Activated T-helper 1 cell treated with anti-CD3 and anti-CD28 coated beads, Interleukin-2, amount 50 U/mL, for 16 hours (primary cell): ENCODE measurements at places on chromosomes 12 and 14.

GRCh38 chr12:75337905-75338304 lies 3.4 kb downstream of the GLIPR1L1 start:
- DNase-seq = no peak

DNA sequence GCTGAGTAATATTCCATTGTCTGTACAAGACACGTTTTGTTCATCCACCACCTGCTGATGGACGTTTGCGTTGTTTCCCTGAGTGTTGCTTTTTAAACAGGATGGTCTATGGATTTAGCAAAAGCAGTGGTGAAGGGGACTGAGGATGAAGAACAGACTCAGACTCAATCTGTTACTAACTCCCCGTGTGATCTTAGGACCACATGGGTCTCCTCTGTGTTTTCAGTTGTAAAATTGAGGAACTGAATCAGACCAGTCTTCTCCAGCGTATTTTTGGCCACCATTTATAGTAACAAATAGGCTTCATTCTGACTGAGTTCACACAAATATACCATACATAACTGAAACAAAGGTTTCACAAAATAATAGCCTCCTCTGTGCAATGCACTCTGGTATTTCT lies 85.6 kb downstream of the FOXN3 start:
- no peak for DNase-seq

DNA sequence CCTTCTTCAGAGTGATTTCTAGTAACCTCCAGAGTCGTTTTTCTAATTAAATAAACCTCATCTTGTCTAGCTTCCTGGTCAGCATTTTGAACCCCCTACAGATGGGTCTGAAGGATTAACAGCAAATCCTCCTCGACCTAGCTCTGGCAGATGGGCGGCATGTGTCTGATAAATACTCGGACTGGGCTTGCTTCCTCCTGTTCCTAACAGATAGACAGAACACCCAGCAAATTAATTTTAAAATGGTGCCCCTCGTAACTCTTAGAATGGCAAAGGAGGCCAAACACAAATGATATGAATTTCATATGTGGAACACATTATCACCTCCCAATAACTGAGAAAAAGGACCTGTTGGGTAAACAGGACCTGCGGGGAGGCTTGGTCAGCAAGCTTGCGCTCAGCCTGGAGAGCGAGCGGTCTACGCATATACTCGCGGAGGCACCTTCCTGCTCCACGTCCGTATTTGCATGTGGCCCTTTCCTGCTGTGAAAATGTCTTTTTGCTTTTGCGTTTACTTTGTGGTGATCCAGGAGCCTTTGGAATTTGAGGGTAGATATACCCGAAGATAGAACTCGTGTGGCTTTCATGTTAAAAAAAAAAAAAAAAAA lies 79.6 kb downstream of the OTX2 start:
- DNase-seq = no peak

- no peak for DNase-seq
Measured at GRCh38 chr14:55170526-55170925, 20.9 kb downstream of the DLGAP5 start.

- DNase-seq = no peak
Measured at GRCh38 chr14:99274346-99275221, 2.6 kb upstream of the BCL11B start.

- no peak for DNase-seq
Measured at GRCh38 chr12:97767347-97767746, 304.7 kb downstream of the RMST start.

- no peak for DNase-seq
Measured at GRCh38 chr14:60651796-60652673, 2.8 kb upstream of the SIX1 start.

GRCh38 chr12:123094349-123095077 lies 56.4 kb downstream of the PITPNM2 start:
- no peak for DNase-seq

DNA sequence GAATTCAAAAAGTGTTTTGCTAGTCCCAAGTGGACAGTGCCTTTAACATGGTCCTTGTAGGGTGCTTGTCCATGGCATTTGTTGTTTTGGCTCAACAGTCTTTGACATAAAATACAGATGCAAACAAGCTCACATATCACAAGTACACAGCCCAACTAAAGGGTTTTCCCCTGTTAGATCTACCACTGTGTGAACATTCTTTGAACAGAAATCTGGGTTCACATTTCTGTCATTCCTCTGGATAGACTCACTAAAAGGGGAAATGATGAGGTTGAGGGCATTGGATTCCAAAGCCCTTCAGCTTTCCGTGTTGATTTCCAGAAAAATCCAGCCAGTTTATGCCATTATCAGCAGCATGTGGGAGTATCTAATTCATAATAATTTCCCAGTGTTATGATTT lies 54.1 kb downstream of the EP400 start:
- no peak for DNase-seq

- peak; percentile 7 for DNase-seq
Measured at GRCh38 chr12:109053382-109054123, 1.2 kb downstream of the USP30 start.

DNA sequence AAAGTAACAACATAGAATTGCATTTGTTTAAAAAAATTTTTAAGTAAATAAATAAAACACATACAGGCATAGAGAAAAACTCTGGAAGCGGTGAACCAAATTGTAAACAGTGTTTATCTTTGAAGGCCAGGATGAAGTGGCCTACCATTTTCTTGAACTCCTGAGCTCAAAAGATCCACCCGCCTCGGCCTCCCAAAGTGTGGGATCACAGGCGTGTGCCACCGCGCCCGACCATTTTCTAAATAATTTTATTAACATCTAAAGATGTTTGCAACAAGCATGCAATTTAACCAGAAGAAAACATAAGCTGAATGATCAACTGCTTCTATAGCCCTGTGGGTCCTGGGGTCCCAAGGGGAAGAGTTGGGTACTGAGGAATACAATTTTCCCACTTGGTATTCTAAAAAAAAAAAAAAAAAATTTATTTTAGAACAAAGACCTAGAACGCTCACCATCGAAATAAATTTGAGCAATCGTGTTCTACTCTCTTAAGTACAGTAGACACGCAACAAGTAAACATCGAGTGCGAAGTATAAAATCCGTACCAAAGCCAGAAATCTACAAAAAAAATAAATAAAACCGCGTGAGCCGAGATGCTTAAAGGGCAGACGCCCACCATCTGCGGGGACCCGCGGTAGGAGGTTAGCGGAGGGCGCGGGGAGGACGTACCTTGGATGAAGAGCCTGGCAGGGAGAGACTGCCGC lies 484 bp downstream of the MIS18BP1 start:
- DNase-seq = no peak

DNA sequence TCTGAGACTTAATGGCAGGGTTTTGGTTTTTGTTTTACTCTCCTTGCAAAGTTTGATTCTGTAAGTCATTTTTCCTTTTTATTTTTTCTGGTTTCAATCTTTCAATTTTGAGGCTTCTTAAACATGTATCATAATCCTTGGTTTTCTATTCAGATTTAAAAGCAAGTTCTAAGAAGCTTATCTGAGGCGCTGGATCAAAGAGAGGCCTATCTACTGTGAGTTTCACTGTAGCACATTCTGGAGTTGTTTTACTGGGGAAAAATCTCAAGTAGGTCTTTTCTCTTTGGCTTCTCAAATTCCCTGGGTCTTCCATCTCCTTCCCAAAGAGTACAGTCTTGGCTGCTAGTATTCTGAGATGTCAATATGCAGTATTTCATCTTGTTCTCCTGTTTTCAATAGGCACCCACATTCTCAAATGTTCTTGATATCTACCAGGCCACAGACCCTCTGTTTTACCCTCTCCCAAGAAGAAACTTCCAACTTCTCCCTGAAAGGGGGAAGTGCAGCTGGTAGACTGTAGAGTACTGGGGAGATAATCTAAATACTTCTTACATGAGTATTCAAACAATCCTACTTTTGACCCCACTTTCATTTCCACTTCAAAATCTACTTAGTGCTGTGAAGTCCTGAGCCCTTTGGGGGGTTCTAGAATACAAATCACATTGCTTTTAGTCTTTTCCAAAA lies 10.9 kb upstream of the CATSPERB start:
- DNase-seq = no peak

DNA sequence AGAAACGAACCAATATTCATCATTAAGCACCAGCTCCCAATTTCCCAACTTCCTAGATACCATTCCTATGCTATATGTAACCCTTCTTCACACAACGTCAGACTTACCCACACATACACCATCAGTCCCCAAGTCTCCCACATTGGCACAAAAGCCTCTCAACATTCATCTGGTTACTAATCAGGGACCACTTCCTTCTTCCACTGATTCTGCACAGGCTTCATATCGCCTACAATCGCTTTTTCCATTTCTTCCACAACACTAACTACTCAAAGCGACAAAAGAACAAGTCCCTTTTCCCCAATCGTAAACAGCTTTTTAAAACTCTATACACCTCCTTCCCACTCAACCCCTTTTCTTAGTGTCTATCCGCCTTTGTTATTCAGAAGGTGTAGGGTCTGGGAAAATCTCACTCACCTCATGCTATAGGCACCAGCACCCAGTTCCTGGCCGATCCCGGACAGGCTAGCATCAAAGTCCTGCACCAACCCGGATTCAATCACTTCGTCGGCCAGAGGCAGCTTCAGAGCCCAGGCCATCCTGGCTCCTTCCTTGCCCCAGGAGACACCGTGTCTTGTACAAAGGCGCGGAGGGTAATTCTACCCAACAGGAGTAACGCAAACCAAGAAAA lies 936 bp downstream of the TFCP2 start:
- DNase-seq = no peak

GRCh38 chr14:64701660-64702059 lies 2.6 kb upstream of the PLEKHG3 start:
- DNase-seq = no peak

DNA sequence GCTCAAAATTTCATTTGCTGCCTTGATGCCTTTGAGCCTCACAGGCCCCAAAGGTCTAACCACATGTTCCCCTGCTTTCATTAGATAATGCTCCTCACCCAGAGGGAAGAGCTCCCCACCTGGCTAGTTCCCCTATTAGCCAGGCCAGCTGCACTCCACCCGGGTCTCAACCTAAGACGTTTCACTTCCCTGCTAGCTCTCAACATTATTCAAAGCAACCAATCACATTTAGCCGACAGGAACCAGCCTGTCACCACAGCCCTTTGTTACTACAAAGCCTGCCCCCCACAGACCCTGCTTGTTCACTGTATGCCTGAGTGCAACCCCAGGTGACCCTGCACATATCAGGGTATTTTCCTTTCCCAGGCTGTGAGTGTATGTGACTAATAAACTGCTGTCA lies 78.6 kb downstream of the SLC15A5 start:
- no peak for DNase-seq

GRCh38 chr12:92426332-92426731 lies 276.5 kb upstream of the PLEKHG7 start:
- no peak for DNase-seq

DNA sequence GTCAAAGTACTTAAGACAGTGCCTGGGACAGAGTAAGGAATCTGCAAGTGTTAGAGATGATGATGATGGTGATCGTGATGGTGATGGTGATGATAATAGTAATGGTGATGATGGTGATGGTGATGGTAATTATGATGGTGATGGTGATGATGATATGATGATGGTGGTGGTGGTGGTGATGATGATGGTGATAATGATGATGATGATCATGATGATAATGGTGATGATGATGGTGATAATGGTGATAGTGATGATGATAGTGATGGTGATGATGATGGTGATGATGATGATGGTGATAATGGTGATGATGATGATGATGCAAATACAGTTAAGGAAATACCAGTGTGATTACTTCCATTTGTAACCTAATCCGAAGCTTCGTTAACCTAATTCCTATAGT lies 5.2 kb upstream of the TMEM132C start:
- DNase-seq = no peak

GRCh38 chr12:45827974-45828373 lies 98.5 kb downstream of the ARID2 start:
- DNase-seq = no peak

- no peak for DNase-seq
Measured at GRCh38 chr14:94921456-94921855, 151.5 kb upstream of the GSC start.

- no peak for DNase-seq
Measured at GRCh38 chr12:51630986-51631385, 40.0 kb downstream of the SCN8A start.
